Stimulated activated naive CD8-positive, alpha-beta T cell treated with anti-CD3 and anti-CD28 coated beads, Interleukin-15, Interleukin-2, amounts not matched to agents 100 U/mL and 50 U/mL, for 24 hours (primary cell): ENCODE measurements at places on chromosomes 5 and 9.

DNA sequence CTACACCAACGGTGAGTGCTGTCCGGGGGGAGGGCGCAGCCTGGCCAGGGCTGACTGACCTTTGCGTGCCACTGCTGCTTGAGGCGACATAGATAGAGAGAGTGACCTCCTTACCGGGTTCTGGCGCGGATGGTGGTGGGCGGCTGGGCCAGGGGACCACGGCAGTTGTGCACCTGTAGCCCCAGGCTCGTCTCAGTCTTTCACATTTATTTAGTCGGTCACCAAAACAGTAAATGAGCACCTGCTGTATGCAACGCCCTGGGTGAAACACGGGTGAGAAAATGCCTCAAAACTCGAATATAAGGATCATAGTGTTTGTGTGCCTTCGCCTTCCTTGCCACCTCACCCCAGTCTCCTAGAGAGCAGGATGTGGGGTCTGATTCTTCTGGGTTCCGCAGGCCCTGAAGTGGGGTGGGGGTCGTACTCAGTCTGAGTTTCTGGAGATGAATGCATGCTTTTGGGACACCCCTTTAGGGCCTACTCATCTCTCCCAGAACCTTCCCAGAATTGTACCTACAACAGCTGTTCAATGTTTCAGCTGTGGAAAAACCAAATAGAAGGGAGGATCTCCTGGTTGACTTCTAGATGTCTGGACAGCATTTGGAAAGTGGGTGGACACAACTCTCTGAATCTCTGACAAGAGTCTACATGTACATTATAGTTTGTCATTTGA lies 714 bp downstream of the SEC24A start:
- peak; percentile 23 for DNase-seq

DNA sequence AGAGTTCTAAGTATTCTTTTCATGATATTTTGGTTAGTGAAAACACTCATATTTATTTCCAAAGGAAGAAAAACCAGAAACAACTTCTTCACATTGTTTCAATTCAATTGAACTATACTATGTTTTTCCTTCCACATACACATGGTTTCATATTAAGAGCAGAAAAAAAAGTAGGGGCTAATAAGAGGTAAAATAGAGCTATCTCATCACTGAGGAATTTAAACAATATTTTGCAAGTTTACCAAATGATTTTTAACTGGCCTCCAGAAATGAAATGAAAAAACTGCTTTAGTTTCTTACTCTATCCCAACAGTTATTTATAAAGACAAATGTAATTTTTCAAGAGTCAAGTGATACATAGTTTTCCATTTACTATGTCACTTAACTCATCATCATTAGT lies 233.5 kb downstream of the RFX3 start:
- DNase-seq: no peak

GRCh38 chr9:12880406-12881015 lies 105.7 kb downstream of the LURAP1L start:
- DNase-seq: no peak

- DNase-seq: no peak
These were observed 2.3 kb upstream of the TSSK1B start for GRCh38 chr5:113437111-113437510.

- DNase-seq: no peak
These were observed 18.1 kb upstream of the RPL26L1 start for GRCh38 chr5:172941067-172941516.

GRCh38 chr5:156667616-156668015 lies 182.5 kb upstream of the PPP1R2B start:
- DNase-seq: no peak

DNA sequence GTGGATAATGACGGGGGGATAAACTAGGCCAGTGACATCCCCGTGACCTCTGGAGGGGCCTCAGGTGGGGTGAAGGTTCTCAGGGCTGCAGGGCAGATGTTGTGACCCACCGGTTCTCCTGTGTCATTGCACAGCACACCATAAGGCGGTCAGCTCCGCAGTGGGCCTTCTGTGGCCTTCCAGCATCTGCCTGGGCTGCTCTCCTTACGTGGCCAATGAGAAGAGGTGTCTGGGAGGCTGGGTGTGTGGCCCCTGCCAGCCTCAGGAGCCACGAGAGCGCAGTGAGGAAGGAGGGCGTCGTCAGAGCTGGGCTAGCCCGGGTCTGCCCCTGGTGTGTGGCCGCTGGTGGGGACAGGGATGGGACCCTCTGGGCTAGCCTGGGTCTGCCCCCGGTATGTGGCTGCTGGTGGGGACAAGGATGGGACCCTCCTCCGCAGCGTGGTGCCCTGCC lies 48.7 kb downstream of the COL5A1 start:
- DNase-seq: no peak

DNA sequence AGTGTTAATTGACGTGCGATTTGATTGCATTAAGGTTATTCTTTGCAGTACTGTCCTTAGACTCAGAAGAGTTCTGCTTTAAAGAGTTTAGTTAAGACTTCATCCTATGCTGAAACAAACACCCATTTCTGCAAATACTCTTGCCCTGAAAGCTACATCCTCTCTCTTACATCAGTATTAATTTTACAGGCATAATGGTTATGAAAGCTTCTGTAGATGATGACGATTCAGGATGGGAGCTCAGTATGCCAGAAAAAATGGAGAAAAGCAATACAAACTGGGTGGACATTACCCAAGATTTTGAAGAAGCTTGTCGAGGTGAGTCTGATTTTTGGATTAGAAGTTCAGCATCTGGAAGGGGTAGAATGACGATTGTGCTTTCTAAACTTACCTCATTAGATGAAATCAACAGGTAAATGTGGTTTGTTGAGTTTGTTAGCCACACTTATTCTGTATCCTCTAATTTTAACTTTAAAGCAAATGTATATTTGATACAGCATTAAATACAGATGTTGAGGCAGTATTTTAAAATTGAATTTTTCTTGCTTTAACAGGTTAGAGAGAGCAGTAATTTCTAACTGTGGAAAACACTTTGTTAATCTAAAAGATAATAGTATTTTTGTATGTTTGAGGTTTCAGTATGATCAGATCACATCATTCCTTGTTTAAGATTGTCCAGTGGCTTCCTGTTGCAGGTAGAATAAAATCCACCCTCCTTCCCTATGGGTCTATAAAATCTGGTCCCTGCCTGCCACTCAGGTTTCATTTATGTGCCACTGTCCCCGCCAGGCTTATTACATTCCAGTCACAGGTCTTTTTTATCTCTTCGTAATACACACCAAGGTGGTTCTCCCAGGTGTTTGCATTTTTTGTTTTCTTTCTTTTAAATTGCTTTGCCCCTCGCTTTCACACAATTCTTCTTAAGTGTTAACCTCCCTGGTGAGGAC lies 1.3 kb downstream of the NAA35 start:
- DNase-seq: no peak

DNA sequence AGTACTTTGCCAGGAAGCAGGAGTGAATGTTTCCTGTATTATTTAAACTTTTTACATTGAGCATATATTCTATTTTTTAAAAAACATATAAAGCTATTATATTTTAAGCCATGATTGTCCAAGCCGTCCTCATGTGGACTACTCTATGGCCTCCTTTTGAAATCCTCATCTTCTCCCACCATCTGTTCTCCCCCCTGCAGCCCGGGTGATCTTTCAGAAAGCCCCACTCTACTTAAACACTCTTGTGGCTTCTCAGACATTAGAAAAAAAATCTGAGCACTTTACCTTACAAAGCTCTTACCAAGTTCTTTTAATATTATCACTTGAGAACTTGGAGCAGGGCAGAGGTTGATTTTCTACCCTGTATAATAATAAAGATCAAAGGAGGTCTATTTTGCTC lies 95.4 kb downstream of the CAVIN4 start:
- DNase-seq: no peak

- DNase-seq: no peak
These were observed 155.8 kb downstream of the TSSK1B start for GRCh38 chr5:113278976-113279375.

- DNase-seq: peak; percentile 83
These were observed 115.4 kb downstream of the LHX2 start for GRCh38 chr9:124126648-124127646.
